Esophagus (tissue), 2 donors: ENCODE measurements at places on chromosomes 5 and 9. TPM values are rescaled to one million over a fixed set of nuclear protein-coding genes. Genes with fewer than 3 reads are reported as not detected.

The GDA gene
- 0.04 TPM for polyA plus RNA-seq

The N4BP3 gene
- polyA plus RNA-seq: 16.9 TPM

The TAF11L10 gene
- not detected for polyA plus RNA-seq

The PCDHGA8 gene
- polyA plus RNA-seq: 0.29 TPM

The MEIKIN gene
- polyA plus RNA-seq: 0.12 TPM

The LHX2 gene
- polyA plus RNA-seq: not detected

The PLPPR1 gene
- 0.05 TPM for polyA plus RNA-seq

The ZNF658 gene
- 1.7 TPM for polyA plus RNA-seq

The ARID3C gene
- not detected for polyA plus RNA-seq

The LCN15 gene
- not detected for polyA plus RNA-seq

The PSD2 gene
- 0.04 TPM for polyA plus RNA-seq

The GLRA1 gene
- polyA plus RNA-seq: not detected

The SEMA5A gene
- polyA plus RNA-seq: 1.3 TPM

The IL7R gene
- polyA plus RNA-seq: 2.5 TPM

The RMRP gene
- 333 TPM for polyA plus RNA-seq

The PCDHAC2 gene
- 0.06 TPM for polyA plus RNA-seq

The UAP1L1 gene
- 3.8 TPM for polyA plus RNA-seq

The CARD9 gene
- 1.1 TPM for polyA plus RNA-seq

The WNK2 gene
- 2.1 TPM for polyA plus RNA-seq

The LIFR gene
- polyA plus RNA-seq: 3.5 TPM

The CBY3 gene
- 0.12 TPM for polyA plus RNA-seq

The ZFP2 gene
- 0.52 TPM for polyA plus RNA-seq

The DENND4C gene
- 6.8 TPM for polyA plus RNA-seq

The CRHBP gene
- 0.10 TPM for polyA plus RNA-seq

The INVS gene
- 3.3 TPM for polyA plus RNA-seq

The ACTBL2 gene
- polyA plus RNA-seq: not detected

The FAM221B gene
- not detected for polyA plus RNA-seq

The SPAG8 gene
- polyA plus RNA-seq: 0.57 TPM

The NR5A1 gene
- polyA plus RNA-seq: 0.02 TPM

The GTF3C4 gene
- polyA plus RNA-seq: 2.1 TPM

The HARS2 gene
- polyA plus RNA-seq: 17.6 TPM

The OR2Y1 gene
- not detected for polyA plus RNA-seq

The NTRK2 gene
- polyA plus RNA-seq: 1.2 TPM
